ENCODE measurements at places on chromosomes 3 and 15. TPM values are rescaled to one million over a fixed set of nuclear protein-coding genes. Genes with fewer than 3 reads are reported as not detected.

DNA sequence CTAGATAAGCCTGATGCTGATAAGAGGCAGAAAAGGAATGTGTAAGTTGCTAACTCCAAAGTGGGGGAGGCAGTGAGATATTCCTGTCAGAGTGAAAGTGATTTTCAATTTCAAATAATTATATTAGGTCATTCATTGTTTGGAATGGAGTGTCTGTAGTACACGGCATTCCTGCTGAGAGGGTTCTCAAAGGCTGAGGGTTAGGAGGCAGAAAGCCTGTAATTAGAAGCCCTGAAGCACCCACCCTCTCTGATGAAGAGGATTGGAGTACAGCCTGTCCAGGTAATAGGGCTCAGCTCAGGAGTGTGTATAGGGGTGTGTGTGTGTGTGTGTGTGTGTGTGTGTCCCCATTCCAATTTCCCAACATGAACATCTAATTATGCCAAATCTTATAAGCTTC, 486.8 kb downstream of the MAGI1 start:
- no peak for DNase-seq

- no peak for DNase-seq
Observed at GRCh38 chr15:81157195-81157938, 23.3 kb downstream of the CFAP161 start.

DNA sequence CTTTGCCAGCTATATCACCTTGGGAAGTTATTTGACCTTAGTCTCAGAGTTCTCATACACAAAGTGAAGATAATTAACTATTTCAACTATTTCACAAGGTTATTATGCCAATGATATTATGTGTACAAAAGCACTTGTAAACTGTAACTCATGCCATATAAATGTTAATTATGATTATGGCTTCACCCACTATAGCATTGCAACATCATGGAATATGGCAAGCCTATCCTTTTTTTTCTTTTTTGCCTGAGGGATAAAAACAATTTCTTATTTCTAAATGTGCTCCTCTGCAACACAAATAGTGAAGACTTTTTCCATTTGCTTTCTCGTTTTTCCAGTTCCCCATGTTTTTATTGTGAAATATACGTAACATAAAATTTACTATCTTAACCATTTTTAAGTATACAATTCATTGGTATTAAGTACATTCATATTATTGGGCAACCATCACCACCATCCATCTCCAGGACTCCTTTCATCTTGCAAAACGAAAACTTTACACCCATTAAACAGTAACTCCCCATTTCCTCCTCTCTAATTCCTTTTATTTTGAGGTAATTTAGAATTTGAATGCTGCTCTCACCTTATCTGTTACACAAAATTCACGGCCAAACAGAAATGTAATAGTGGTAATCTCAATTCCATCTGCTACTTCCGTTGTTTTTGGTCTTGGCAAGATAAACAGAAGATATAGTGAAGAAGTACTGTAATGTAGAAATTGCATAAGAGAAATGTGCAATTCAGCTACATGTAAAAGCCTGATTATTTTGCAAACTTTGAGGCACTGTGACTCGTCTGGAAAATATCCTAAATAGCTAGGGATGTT, 46.3 kb downstream of the NANOGP8 start:
- no peak for DNase-seq

GRCh38 chr3:186108106-186108940, 566 bp downstream of the ETV5 start:
- DNase-seq: peak; percentile 30

- no peak for DNase-seq
Observed at GRCh38 chr3:120048355-120049041, 45.7 kb downstream of the GSK3B start.

DNA sequence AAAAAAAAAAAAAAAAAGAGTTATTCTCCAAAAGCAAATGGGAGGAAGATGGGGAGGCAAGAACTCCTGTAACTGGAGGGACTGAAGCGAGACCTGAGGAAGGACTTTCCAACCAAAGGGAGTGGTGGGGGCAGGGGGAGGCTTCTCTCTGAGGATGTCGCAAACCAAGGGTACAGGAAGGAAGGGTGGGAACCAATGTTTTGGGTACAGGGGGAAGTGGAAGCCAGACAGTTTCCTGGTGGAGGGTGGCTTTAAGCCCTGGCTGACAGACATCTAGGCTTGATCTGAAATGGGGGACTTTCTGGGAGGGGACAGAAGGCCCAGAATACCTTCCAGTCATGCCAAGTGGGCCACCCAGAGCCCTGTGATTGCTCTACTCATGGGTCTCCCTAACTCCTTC, 27.0 kb downstream of the VIPR1 start:
- peak; percentile 35 for DNase-seq

DNA sequence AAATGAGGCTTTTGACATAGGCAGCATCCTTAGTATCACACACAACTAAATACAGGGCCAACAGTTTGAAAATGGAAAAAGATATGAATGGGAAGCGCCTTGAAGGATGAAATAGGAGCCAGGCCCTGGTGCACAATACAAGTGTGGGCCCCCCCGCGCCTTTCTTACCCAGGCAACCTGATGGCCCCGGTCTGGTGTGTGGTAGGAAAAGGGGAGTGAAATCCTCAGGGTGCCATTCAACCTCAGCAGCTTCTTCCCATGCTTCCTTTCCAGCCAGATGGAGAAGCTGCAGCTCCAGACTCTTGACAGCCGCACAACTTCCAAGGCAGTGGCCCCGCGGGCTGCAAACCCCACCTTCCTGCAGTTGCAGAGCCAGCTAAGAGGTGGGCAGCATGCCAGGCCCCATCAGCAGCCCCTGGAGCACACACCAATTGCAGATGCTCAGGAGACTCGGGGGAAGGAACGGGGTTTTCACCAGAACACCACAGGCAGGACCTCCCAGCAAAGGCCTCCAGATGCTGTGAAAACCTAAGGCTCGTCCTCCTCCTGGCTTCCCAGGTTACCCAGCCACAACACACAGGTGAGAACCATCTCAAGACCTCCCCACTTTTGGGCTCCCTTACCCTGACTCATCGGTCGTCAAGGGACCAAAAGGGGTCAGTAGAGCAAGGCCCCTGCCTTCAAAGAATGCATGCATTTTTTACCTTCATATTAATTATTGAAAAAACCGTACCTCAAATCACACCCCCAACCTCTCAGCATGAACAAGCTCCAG, 101.6 kb downstream of the CPN2 start:
- DNase-seq: no peak

DNA sequence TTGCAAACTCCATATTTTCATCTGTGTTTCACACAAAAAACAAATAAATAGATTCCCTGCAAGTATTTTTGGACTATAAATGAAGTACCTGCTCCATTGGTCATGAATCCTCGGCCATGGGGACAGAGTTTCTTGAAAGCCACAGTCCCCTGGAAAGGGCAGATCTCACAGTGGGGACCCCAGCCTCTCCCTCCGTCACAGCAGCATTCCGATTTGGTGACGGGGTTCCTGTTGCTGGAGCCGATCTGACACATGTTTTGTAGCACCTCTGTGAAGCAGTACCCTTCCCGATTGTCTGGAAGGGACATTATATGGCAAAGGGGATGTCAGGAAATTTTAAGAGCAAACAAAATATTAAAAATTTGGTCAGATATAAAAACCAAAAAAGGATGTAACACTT, 96.2 kb downstream of the DUT start:
- no peak for DNase-seq

DNA sequence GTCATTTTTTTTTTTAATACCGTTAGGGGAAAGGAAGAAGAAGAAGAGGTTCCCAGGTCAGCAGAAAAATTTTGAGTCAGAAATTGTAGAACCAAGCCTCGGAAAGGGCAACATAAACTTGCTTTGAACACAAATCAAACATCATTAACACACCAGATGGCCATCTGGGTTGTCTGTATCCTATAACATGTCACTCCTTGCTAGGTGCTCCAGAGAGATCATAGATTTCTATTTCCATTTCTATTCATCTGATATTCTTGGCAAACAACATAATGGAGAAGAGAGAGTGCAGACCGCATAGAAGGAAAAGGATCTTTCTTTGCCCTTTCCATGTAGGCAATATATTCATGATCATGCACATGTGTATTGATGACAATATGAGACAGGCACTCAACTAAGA, 129.5 kb upstream of the STT3B start:
- DNase-seq: no peak

DNA sequence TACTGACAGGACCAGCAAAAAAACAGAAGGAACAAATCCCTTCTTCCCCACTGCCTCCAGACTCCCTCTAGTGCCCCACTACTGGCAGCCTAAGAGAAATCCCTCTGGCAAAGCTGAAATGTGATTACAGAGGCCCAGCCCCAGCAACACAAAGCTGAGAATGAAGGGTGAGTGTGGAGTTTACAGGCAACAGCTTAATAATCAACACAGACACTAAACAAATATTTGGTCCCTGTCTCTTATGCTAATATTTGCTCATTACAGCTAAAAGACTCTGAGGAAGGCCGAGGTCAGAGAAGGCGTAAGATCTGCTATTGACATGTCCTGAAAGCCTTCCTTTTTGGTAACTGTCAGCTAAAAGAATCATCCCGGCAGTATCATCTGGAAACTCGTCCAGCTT, 308.5 kb upstream of the RASGRP1 start:
- DNase-seq: no peak

DNA sequence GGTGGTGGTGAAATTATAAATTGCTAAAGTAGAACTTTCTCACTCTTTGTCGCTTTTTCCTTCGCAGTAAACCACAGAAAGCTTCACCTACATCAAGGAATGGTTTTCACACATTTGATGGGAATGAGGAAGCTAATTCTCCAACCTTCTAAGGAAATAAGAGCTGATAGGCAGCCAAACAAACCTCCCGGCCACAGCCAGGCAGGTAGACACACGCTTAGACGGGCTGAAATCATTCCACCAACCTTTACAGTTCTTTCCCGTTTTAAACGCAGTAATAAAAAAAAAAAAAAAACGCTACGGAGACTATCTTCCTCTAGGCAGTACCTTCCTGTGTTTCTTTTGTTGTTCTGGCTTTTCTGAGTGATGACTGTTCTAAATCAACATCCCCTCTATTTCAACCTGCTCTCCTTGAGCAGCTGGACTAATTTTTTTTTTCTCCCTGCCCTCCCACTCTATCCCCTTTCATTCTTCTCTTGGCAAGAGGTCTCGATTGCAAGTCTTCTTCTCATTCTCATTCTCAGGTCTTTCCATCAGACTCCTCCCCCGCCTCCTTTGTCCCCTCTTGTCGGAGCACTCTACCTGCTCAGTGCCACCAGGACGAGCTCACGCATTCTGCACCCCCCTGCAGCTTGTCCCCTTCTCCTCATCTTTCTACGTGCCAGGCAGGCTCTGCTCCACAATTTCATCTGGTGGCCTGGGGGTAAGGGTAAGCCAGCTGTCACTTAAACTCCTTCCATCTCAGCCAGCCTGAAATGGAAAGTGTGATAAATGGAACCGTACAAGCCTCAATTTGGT, 391.1 kb upstream of the MDFIC2 start:
- no peak for DNase-seq

- DNase-seq: peak; percentile 89
Observed at GRCh38 chr3:122514123-122515019, at the start of gene KPNA1. Gene KPNA1 (minus strand): TSS chr3:122514939. CDS start chr3:122496565, 18,374 bp downstream.

DNA sequence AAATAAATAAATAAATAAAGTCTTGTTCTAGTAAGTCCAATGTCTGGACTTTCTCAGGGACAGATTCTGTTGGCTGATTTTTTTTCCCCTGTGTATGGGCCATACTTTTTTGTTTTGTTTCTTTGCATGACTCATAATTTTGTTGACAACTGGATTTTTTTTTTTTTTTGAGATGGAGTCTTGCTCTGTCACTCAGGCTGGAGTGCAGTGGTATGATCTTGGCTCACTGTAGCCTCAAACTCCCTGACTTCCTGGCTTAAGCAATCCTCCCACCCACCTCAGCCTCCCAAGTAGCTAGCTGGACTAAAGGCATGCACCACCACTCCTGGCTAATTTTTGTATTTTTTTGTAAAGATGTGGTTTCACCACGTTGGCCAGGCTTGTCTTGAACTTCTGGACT, 38.9 kb downstream of the TICRR start:
- DNase-seq: no peak

DNA sequence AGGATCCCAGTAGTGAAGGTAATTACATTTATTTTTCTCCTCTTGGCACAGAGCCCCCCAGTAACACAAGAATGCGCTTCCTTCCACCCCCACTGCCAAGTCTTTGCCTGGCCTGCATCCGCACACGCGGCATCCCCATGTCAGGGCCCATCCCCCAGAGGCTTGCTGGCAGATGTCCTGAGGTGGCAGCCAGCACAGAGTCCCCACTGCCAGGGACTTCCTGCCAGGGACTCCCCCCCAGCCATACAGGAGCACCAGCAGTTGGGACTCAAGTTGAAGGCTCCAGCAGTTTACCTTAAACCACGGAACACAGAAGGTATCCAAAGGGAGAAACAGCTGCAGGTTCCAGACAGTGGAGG, 41.0 kb downstream of the MEGF11 start:
- DNase-seq: no peak

DNA sequence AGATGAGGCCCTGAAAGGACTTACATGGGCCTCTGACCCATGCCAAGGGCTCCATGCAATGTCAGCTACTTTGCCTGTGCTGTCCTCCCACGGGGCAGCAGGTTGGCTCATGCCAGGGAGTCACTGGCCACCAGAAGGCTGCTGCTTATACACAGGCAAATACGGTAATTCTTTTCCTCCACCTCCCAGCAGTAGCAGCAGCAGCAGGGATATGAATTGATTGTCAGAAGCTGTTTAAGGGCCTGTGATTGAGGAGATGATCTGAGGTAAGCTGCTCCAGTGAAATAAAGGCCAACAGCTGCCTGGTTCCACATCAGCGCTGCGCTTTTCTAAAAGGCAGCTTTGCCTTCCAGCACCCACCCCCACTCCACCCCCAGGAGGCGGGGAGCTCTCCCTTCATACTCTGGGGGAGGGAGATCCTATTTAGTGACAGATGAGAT, 250.5 kb downstream of the SHQ1 start:
- DNase-seq: no peak

DNA sequence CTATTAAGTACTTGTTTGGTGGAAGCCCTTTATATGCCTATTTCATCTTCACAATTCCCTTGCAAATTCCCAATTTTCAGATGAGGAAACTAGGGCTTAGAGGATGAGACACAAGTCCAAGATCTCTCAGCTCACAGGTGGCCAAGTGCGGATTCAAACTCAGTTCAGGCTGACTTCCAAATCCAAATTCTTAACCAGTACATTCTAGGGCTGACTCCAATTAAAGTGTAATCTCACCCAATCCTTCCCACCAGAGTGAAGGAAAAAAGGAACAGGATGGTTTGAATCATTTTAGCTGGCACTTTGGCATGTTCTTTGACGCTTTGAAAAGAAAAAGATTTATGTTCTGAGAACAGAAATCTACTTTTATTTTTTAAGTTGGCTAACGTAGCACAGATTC, 12.7 kb downstream of the ARHGEF3 start:
- DNase-seq: no peak

CLDN16 gene
- total RNA-seq: not detected

CHRM5 gene
- not detected for total RNA-seq

CCDC39 gene
- not detected for total RNA-seq

SH3BP5 gene
- total RNA-seq: 40.9 TPM

C3orf49 gene
- total RNA-seq: not detected

GOLGA8T gene
- not detected for total RNA-seq

PIF1 gene
- 46.1 TPM for total RNA-seq

ACOX2 gene
- not detected for total RNA-seq
